ENCODE measurements at places on chromosomes 13 and 19.

DNA sequence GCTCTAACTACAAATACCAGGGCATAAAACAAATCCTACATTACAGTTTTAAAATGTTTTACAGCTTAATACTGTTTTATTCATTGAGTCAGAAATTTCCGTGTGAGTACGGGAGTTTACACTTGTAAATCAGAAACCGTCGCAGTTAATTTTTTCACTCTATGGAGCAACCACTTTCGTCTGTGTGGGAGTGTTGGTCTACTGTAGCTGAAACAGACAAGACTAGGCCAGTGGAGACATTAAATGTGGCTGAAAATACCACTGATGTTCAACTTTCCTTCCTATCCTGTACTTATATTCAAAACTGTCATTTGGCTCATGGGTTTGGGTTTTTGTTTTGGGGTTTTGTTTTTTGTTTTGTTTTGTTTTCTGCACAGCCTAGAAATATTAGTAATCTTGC is 268.7 kb downstream of the DCT start:
- DNase-seq, result no peak

- DNase-seq, result no peak
These were observed 25.2 kb upstream of the KCTD4 start for GRCh38 chr13:45226024-45226423.

GRCh38 chr19:19540064-19540714 is 2.1 kb downstream of the CILP2 start:
- peak; percentile 64 for DNase-seq

DNA sequence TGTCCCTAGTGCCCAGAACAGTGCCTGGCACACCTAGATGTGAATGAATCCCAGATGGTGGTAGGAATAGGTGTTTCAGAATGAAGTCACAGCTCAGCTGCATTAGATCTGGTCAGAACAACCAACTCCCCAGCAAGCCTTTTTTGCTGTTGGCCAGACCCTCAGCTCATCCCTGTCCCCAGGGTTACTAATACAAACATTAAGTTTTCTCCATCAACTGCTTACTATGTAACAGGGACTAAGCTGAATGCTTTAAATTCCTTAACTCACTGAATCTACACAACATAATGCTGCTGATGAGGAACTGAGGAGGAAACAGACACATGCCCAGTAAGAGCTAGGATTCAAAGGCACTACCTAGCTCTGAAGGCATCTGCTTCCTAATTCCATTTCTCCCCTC is 18.8 kb downstream of the SMG9 start:
- peak; percentile 48 for DNase-seq

DNA sequence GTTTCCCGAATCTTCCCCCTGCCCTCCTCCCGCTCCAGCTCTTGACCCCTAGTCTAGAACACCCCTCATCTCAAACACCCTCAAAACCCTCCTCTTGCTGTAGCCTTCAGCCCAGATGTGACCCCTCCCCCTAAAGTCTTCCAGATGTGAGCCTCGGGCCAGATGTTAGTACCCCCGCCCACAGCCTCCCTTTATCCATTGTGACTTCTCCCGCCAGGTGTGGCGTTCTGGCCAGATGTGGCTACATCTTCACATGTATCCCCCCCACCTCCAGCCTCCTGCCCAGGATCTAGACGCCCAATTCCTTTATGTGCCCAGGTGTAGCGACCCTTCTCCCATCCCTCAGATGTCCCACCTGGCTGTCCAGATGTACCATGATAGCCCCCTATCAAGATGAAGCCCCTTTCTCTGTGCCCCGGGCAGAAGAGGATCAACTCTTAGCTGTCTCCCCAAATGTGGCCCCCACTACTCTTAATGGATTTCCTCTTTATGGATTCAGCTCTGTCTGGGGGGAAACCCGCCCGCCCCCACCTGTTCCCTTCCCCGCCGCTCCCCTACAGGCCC is 517 bp upstream of the LTBP4 start:
- no peak for DNase-seq

DNA sequence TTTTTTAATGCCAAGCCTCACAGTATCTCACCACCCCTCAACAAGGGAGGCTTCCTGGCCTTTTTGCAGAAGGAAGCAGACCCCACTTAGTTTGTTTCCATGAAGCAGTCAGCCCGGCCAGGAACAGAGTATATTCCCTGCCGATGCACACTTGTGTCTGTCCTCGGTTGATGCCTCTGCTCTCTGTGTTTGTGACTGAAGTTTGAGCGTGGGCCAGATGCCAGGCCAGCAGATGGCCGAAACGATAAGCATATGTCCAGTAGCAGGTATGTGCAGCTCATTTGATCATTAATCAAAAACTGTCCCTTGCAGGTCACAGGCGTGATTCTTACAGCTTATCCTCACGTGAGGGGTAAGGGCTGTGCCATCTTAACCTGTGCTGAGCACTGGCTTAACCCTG is 144.0 kb downstream of the IRS2 start:
- no peak for DNase-seq

DNA sequence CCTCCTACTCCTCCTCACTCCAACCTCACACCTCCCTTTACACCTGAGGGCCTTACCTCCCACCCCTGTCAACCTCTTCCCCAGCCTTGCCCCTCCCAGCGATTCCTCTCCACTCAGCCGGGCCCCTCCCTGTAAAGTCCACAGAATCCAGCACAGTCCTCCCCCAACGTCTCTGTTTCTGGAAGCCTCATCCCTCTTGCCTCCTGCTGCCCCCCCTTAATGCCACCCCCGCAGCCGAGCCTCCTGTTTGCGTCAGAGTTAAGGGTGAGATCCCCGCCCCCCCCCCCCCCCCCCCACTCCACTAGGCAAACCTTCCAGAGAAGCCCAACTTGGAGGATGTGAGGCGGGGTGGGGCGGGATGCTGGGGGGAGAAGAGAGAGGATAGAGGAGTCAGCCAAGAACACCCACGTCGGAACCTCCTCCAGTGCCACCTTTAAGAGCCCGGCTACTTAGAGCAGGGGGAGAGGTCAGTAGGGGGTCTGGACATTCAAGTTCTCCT is 2.1 kb downstream of the UNC13A start:
- no peak for DNase-seq

DNA sequence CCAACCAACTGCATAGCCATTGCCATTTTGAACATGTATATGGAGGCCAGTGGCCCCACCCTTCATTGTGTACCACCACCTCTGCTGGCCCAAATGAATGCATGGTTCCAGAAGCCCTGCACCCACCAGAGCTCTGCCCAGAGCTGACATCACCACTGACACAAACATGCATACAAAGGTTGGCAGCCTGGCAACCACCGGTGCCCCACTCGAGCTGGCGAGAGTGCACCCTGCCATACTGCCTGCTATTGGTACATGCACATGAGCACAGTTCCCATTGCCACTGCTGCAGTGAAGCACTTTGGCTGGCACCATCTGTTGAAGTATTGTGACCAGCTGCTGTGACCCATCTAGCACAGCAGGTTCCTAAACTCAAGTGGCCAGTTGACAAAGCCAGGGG is 1564.9 kb downstream of the OLFM4 start:
- DNase-seq, result no peak

- peak; percentile 72 for DNase-seq
These were observed 10.3 kb downstream of the ACTN4 start for GRCh38 chr19:38657633-38658222.

Measured in AG08395 (cell line).